ENCODE measurements at places on chromosomes 1 and 21.

GRCh38 chr1:46204406-46204742 is 1.2 kb downstream of the LURAP1 start:
- no peak for DNase-seq

- DNase-seq: no peak
Measured at GRCh38 chr1:36258960-36259344, 34.7 kb downstream of the THRAP3 start.

DNA sequence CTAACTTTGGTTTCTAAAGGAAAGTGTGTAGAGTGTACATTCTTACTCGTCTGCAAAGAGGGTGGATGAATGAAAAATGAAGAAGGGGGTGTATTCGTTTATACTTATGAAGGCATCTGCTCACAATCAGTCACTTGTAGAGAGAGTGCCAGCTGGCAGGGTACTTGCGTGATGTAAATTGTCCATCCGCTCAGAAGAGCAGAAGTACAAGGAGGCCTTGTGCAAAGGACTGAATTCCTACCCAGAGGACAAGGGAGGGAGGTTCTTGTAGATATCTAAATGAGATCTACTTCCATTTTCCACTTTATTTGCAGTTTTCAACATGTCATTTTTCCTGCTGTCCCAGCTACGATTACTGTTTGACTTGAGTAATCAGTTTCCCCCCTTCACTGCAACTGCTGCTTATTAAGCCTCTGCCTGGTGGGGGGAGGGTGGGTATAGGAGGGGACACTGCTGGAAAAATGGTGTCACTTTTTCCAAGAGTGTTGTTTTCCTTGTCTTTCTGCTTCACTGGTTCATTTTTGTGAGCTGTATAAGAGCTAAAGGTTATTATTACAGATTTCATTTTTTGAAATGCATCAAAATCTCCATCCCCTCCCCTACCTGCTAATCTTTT is 67.3 kb downstream of the LAMC1 start:
- DNase-seq: no peak

DNA sequence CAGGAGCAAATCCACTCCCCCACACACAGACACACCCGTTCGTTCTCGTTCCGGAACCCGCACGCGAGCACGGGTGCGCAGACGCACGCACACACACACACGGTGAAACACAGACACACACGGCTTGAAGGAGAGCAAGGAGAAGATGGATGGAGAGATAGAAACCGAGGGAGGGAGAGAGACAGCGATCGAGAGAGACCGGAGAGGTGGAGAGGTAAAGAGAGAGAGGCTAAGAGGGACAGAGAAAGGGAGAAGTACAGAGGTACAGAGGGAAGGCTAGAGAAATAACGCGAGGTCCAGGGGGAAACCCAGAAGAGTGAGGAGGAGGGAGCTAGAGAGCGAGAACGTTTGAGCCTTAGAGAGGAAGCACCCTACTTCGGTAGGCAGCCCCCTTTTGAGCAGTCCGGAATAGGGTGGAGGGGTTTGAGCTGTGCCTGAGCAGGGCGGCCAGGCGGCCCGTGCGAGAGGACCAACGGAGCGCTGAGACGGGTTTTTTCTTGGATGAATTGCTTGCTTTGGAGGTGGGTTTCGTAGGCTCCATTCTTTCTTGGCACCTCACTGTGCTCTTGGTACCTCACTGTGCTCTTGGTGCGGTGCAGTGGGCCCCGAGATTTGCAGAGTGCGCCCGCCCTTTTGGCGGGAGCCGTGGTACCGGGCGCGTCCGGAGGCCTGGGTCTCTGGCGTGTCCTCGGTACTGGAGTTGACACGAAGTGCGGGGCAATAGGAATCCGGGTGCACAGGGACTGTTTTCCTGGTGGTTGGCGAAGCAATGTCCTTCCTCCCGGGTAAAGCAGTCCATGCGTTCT is 88.4 kb upstream of the RHOU start:
- peak; percentile 6 for DNase-seq

DNA sequence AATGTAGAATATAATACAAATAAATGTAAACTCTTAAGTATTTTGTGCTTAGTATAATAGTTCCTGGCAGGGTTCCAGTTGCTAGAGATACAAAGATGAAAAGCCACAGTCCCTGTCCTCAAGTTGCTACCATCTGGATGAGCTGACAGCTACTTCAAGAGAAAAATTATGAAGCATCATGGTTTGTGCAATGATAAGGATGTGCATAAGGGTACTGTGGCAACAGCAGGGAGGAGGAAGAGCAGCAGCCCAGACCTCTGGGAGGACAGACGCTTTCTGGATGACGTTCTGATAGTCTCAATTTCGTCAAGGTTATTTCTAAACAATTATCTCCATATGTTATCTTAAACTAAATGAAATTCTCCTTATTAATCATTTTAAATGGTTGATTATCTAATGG is 198.9 kb downstream of the NTNG1 start:
- DNase-seq: no peak

DNA sequence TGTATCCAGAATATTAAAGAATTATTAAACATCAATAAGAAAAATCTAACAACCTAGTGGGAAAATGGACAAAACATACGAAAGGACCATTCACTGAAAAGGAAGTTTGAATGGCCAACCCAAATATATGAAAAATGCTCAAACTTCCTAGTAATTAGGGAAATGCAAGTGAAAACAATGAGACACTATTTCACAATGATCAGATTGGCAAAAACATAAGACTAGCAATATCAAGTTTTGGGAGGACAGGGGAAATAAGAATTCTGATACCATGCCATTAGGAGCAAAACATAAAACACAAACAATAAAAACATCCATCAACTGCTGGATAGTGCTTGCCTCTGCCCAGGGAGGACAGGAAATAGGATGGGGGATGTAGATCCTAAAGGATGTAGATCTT is 14.3 kb downstream of the XCL2 start:
- DNase-seq: no peak

DNA sequence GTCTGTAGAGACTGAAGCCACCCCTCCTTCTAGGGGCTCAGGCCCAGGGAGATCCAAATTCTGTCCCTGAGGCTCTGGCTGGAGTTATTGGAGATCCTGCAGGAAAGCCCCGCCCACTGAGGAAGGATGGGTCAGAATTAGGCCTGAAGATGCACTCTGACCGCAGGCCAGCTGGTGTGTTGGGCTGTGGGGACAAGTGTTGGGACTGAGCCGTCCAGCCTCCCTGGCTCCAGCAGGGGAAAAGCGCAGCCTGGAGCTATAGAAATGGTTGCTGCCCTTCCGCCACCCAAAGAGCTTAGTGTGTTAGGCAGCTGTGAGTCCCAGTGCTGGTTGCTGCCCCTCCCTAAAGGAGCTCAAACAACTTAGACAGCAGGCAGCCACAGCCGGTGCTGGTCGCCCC is 33.0 kb upstream of the PRRX1 start:
- DNase-seq: no peak

- DNase-seq: no peak
Measured at GRCh38 chr1:43439781-43440180, 13.9 kb downstream of the HYI start.

GRCh38 chr21:17387030-17387617 is 125.7 kb upstream of the CXADR start:
- peak; percentile 1 for DNase-seq

- DNase-seq: no peak
Measured at GRCh38 chr21:38958323-38958705, 152.6 kb downstream of the ETS2 start.

GRCh38 chr1:186534401-186534800 is 73.5 kb upstream of the PDC start:
- no peak for DNase-seq

DNA sequence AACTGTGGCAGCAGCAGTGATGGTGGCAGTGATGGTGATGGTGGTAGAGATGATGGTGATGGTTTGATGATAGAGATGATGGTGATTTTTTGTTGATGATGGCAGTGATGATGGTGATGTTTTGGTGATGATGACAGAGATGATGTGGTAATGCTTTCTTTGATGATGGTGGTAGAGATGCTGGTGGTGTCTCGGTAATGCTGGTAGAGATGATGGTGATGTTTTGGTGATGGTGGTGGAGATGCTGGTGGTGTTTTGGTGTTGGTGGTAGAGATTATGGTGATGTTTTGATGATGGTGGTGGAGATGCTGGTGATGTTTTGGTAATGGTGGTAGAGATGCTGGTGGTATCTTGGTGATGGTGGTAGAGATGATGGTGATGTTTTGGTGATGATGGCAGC is 131.6 kb downstream of the NAV1 start:
- no peak for DNase-seq

DNA sequence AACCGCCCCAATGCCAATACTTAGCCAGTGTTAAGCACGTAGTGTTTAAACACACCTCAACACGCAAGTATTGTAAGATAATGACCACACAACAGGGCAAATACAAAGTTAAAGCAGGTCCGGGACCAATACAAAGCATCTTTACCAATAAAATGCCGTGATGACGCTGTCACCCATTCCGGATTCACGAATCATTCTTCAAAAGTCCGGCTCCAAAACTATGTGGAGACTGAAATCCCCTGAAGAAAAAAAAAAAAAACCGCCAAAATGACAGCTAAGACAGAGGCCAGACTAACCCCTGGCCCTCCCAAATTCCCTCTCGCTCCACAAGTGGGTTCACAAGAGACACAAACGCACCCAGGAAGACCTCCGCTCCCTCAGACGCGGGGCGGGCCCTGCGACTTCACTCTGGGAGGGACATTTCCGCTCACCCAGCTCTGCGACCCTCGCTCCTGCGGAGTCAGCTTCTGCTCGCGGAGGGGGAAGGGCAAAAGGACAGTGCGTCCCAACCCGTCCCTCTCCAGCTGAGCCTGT is 625 bp upstream of the DARS2 start:
- DNase-seq: no peak

DNA sequence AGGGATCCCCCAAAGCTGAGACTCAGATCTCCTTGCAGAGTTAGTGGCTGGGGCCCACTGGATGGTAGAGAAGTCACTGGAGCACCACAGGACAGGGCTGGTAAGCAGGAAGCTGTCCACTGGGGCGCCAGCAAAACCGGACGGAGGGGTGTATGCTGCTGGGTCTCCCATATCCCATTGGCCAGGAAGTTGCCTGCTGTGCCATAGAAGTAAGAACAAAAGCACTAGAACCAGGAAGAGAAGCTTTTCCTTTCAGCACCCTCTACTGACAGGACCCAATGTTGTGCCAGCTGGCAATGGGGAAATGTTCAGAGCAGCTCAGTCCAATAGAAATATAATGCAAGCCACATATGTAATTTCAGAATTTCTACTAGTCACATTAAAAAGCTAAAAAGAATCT is 146.6 kb downstream of the SPATA46 start:
- no peak for DNase-seq

DNA sequence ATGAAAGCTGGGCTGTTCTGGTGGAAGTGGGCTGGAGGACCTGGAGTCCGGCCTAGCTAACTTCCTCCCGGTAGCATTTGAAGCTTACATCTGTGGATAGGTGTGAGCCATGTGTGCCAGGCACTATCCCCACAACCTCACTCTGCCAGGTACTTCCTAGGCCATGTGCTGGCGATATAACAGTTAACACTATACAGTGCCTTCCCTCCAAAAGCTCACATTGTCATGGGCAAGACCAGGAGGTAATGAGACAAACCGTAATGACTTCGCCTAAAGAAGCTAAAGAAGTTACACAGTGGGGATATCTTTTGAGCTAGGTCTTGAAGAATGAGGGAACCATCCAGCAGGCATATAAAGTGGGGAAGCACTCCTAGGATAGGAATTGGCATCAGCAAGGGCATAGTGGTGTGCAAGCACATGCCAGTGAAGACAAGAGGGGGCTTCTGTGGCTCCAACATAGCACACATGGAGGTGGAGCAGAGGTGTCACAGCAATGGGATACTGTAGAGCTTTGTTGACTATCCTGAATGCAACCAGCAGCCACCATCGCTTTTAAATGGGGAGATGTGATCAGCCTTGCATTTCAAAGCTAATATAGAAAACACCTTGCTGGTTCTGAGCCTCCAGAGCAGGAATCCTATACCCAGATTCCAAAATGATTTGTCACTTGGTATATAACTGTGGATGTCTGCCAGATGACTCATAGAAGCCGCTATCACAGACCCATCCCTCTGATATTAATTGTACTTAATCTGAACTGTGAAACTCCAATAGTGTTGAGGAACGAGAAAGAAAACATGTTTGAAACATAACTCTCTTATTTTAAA is 466.3 kb downstream of the LMO4 start:
- DNase-seq: no peak

DNA sequence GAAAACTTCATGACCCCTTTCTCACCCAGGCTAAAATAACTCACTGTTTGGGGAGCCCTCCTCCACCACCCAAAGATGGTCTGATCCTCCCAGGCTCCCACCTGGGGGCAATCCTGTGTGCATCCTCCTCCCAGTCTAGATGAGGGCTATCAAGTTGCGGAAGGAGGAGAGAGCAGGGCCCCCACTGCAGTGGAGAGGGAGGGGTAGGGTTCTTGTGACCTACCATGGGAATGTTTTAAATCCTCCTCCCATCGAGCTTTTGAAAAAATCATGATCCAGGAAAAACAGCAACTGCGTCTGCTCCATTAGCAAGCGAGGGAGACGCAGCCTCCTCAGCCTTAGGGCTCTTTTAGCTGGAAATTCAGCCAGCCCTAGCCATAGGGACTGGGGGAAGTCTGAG is 80.0 kb downstream of the NAV1 start:
- DNase-seq: no peak

- DNase-seq: no peak
Measured at GRCh38 chr1:222392556-222392955, 155.3 kb downstream of the HHIPL2 start.

- no peak for DNase-seq
Measured at GRCh38 chr1:11314959-11315358, 42.0 kb downstream of the UBIAD1 start.

DNA sequence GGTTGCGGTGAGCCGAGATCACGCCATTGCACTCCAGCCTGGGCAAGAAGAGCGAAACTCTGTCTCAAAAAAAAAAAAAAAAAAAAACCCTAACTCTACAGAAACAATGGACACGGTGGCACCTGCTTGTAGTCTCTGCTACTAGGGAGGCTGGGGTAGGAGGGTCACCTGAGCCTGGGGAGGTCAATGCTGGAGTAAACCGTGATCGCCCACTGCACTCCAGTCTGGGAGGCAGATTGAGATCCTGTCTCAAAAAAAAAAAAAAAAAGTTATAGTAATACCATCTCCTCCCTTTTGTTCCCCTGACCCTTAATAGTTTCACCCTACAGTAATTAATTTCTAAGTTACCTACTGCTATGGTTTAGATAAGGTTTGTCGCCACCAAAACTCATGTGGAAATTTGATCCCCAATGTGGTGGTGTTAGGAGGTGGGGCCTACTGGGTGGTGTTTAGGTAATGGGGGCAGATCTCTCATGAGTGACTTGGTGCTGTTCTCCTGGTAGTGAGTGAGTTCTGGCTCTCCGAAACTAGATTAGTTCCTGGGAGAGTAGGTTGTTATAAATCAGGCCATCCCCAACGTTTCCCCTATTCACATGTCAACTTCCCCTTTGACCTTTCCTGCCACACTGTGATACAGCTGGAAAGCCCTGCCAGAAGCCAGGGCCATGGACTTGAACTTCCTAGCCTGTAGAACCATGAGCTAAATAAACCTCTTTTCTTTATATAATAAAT is 9.8 kb downstream of the FBXO42 start:
- DNase-seq: no peak

- no peak for DNase-seq
Measured at GRCh38 chr1:225908773-225909172, 15.3 kb downstream of the PYCR2 start.
